ENCODE measurements at places on chromosomes 2 and 18.

DNA sequence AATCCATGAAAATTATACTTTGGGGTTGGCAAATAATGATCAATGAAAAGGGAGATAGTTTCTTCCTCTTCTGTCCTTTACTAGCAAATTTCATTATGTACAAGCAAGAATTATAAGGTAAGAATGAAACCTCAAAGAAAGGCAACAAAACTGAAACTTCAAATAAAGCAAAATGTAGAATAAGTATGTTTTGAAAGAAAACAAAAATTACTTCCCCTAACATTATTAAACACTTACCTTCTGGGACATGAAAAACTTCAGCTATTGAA is 29.4 kb downstream of the THADA start:
- no peak for DNase-seq

DNA sequence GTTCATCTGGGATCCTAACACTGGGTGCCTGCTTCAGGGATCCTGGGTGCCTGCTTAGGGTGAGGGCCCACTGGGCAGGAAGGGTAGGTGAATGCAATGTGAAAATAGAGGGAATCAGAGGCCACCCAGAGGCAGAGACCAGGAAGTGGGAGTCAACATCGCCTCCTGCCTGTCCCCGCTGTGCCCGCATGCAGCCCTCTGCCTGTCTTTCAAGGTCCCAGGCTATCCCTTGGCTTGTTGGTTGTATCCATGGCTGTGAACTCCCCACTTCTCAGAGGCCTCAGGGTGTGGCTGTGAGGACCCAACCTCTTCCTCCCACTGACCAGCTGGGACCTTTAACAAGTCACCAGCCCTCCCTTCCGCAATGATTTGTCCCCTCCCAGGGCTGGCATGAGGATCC is 26.5 kb downstream of the PSD4 start:
- no peak for DNase-seq

- no peak for DNase-seq
These were observed 73.3 kb upstream of the FAM98A start for GRCh38 chr2:33672389-33672788.

- DNase-seq, result no peak
These were observed 22.2 kb downstream of the KCNG2 start for GRCh38 chr18:79819968-79820351.

DNA sequence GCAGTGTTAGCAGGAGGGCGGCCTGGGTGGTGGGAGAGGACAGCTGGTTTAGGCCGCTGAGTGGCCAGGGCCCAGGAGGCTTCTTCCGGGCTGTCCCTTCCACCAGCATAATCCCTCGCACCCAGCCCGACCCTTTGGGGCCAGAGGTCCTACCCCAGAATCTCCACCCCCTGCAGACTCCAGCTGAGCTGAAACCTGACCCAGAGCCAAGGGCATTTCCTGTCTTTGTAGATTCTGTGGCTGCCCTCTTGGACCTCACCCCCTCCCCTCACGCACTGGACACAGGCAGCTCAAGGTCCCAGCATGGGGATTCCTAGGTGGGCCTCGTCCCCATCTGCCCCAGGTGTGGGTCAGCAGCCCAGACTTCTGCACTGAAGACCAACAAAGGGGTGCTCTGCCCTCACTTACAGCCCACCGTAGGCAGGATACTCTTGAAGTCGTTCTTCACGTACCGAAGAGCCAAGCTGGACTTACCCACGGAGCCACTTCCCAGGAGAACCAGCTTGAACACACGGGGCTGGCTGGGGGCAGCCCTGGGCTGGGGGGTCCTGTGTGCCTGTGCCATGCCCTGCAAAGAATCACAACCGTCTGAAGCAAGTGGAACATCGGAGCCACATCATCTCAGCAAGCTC is 4.8 kb downstream of the RAB17 start:
- DNase-seq, result no peak

GRCh38 chr18:57077786-57078552 is 68.9 kb upstream of the BOD1L2 start:
- DNase-seq, result no peak

GRCh38 chr2:106851881-106852501 is 34.0 kb downstream of the ST6GAL2 start:
- DNase-seq, result no peak

- DNase-seq, result no peak
These were observed 15.5 kb upstream of the CASP8 start for GRCh38 chr2:201244829-201245228.

- no peak for DNase-seq
These were observed 121.6 kb downstream of the NFATC1 start for GRCh38 chr18:79517341-79517740.

DNA sequence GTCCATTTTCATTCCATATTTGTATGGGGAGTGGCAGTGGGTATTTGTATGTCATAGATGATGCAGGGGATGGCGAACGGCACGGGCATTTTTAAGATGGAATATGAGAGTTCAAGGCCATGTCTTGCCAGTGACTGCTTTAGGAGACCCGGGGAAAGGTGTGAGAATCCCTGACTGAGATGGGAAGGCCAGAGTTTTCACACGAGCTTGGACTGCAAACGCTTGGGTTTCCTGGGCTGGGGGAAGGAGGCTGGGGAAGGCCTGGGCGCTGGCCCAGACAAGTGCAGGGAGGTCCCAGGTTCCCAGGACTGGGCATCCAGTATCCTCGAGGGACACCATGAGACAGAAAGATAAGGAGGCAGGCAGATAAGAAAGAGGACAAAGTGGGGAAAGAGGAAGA is 35.2 kb downstream of the CNGA3 start:
- no peak for DNase-seq

DNA sequence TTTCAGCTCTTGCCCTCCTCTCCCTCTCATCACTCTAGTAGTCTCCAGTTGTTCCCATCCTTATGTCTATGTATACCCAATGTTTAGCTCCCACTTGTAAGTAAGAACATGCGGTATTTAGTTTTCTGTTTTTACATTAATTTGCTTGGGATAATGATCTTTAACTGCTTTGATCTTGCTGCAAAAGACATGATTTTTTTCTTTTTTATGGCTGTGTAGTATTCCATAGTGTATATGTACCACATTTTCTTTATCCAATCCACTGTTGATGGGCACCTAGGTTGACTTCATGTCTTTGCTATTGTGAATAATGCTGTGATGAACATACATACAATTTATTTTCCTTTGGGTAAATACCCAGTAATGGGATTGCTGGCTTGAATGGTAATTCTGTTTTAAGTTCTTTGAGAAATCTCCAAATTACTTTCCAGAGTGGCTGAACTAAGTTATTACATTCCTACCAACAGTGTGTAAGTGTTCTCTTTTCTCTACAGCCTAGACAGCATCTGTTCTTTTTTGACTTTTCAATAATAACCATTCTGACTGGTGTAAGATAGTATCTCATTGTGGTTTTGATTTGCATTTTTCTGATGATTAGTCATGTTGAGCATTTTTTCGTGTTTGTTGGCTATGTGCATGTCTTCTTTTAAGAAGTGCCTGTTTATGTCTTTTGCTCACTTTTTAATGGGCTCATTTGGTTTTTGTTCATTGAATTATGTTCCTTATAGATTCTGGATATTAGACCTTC is 179.6 kb upstream of the SLC39A10 start:
- no peak for DNase-seq

DNA sequence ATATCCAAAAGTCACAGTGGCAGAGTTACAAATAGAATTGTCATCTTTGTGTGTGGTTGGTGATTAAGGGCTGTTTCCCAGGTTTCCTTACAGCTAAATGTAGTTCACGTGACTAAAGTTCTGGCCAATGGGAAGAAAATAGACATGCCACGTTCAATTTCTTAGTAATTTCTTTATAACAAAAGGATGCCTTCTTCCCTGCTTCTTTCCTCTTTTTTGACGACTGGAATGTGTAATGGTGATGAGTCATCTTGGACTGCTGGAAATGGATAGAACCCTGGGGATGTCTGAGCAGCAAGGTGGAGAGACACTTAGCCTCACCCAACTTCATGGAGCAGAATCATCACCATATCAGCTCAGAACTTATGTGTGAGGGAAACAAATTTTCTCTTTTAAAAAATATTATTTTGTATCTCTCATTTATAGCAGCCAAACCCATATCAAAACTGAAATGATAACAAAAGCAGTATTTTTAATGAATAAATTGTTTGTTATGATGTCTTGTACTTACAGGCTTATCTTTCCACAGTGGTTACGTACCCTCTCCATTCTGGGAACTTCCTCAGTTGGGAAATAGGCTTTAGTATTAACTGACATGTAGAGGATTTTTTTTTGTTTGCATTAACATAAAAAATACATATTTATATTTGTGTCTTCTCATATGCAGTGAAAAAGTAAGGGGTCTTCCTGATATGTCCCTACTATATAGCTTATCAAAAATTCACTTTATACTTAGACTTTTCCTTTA is 91.1 kb upstream of the CDH2 start:
- DNase-seq, result no peak

DNA sequence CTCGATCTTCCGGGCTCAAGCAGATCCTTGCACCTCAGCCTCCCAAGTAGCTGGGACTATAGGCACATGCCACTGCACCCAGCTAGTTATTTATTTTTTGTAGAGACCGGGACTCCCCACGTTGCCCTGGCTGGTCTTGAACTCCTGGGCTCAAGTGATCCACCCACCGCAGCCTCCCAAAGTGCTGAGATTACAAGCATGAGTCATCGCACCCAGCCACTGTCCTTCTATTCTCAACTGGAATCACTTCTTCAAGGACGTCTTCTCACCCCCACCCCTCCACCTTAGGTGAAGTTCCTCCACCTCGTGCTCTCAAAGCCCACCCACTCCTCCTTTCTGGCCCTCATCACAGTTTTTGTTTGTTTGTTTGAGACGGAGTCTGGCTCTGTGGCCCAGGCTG is 54.0 kb upstream of the REL start:
- no peak for DNase-seq

GRCh38 chr2:46812361-46813019 is 103.1 kb downstream of the MCFD2 start:
- no peak for DNase-seq

GRCh38 chr2:128197059-128197458 is 106.1 kb downstream of the UGGT1 start:
- DNase-seq, result no peak

DNA sequence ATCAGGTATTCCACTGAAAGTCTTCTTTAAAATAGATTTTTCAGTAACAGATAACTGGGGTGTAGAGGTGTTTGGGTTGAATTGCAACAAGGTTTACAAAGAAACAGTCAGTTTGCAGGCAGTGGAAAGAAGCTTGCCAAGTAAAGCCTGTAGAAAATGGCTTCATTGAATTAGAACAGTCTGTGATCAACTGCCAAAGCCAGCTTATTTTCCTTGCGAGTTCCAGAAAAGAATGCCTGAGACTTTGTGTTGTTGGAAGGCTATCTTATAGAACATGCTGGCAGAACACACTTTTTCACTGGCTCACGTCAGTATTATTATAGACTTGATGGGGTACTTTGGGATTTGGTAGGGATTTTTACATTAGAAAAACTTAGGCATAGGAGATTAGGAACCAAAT is 601.0 kb downstream of the XIRP2 start:
- DNase-seq, result no peak

DNA sequence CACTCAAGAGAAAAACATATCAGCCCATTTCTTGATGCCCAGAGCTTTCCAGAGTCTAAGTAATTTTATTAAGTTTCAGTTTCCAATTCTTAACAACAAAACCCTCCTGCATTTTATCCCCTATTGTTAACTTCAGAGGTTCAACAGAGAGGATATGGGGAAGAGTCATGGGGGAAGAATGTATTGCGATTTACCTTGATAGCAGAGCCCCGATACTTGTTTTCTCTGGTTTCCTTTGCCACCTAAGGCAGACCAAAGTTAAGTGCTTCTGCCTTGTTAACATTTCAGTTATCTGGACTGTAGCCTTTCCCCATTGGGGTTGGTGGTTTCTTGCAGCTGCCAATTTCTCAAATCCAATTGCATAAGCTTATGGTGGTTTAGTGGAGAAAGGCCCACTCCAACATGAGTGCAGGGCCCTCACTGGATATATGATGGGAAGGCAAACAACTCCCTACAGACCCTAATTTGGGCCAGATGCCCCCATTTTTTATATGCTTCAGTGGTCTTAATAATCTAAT is 82.0 kb upstream of the ITGB6 start:
- DNase-seq, result no peak

DNA sequence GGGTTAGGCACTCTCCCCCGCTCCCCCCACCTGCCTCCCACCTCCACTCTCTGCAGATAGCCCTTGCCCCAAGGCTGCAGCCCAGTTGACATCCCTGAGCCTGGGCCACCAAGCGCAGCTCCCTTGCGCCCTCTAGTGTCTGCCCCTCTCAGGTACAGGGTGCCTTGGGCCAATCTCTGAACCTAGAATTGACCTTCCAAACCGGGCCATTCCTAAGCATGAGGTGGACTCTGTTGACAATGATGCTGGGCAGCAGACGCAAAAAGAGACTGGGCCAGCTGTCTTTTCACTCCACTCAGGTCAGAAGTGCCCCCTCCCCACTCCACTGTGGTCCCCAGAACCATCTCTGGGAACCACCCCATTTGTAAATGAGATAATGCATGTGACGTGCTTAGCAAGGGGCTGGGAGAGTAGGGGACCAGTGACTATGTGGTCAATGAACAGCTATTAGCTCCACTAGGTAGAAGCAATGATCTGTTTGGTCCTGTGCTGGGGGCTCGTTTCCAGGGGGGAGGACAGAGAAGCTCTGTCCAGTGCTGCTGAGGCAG is 43.3 kb upstream of the PLB1 start:
- DNase-seq, result peak; percentile 58

DNA sequence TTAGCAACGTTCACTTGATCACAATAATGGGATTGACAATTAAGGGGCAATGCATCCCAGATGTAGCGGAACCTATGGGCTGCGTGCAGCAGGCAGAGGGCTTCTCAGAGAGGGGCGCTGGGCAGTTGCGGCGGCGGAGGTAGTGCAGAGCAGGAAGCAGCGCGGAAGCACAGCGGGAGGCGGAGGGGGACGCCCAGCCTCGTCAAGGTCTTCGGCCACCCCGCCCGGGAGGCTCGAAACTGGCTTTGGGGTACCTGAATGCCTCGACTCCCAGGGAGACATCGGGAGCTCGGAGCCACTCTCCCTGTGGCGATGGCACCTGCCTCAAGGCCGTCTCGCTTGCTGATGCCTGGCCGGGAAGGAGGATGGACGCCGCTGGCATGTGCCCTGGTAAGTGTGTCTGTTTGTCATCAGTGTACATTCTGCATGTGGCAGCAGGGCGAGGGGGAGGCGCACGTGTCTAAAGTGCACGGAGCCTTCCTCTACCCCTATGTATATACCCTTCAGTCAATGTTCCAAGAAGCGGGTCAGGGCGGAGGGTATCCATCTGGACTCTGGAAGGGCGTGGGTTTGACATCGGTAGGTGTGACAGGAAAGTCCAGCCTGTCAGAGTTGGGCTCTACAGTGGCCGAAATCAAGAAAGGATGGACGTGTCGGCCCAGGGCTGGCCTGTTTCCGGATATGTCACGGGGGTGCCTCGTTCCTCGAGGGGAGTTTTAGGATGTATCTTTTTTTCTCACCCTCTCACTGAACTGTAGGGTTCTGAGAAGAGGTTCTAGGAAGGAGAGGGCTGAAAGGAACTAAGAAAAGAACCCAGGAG is 7.5 kb upstream of the SP9 start:
- DNase-seq, result no peak

All from T follicular helper cell (primary cell).